ENCODE measurements at places on chromosomes 2 and 18.

GRCh38 chr2:49306925-49307324, 152.6 kb upstream of the FSHR start:
- peak; percentile 56 for DNase-seq

GRCh38 chr2:52955079-52955478, 812.5 kb upstream of the CHAC2 start:
- no peak for DNase-seq

DNA sequence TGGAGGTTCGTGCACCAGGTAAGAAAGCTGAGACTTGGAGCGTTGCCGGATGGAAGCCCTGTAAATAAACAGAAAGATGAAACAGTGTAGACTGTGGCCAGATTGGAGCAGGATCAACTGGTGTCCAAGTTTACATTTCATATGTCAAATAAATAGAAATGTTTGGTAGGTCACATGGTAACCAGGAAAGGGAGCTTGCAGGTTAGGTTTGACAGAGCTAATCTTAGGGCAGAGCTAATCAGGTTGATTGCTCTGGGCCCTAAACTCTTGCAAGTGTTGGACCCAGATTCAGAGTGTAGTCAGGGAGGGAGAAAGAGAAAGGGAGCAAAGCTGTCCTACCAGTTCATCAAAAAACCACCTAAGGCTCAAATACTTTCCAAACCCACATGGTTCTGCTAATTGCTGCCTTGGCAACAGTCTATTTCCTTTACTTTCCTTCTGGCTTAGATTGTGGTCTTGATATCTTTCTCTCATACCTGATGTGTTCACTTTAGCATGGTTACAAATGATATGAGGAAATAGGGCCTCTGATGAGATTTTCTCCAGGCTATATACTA, 63.2 kb downstream of the G6PC2 start:
- DNase-seq = no peak

DNA sequence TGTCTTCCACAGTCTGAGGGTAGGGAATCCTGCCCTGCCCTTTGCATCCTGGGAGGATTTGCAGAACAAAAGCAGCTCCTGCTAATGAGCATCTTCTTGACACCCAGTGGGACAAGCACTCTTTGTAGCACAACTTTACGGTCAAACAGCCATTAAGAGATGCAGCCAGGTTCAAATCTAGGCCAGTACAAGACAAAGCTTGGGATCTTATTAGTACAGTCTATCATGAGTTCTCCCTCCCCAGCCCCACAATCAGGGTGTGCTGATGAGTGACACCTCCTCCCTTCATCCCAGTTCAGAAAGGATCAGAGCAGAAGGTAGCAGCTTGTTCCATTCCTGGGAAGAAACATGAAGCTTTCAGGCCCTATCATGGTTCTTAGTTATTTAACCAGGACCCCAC, 41.9 kb downstream of the MARCO start:
- DNase-seq = no peak

DNA sequence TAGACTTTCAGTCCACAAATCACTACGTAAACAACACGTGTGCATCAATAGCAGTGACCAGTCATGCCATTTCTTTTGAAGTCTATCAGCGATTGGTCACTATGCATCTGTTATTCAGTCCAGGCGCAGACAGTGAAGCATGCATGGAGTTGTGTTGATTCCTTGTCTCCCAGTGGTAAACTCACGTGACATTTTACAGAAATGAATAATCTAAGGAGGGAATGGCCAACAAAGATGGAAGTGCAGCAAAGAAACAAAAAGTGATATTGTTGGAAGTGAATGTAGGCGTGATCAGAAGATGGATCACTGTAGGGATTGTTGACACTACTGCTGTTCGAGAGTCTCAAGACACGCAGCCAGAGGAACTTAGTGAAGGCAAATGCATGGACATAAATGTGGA, 317.8 kb upstream of the MGAT5 start:
- DNase-seq = no peak

DNA sequence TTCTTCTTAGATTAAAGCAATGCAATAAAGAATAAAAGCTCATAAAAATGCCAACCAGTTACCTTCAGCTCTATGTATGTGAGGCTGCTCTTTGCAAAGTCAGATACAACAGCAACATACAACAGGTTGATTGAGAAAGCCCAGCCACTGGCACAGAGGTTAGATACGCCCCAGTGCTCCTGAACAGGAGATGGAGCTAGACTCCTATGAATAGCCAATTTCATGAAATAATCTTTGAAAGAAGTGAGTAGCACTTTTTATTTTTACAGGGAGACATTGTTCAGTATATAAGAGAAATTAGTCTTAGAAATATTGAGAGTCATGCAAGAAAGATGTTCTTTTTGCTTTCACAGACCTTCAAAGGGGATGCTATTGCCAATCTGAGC, 362.4 kb upstream of the MEX3C start:
- DNase-seq = no peak

GRCh38 chr2:191638802-191639172, 39.1 kb upstream of the NABP1 start:
- DNase-seq = no peak

DNA sequence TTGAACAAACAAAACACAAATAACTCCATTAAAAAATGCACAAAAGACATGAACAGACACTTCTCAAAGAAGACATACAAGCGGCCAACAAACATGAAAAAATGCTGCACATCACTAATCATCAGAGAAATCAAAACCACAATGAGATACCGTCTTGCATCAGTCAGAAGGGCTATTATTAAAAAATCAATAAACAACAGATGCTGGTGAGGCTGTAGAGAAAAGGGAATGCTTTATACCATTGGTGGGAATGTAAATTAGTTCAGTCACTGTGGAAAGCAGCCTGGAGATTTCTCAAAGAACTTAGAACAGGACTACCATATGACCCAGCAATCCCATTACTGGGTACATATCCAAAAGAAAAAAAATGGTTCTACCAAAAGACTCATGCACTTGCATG, 37.8 kb downstream of the GPR155 start:
- DNase-seq = no peak

DNA sequence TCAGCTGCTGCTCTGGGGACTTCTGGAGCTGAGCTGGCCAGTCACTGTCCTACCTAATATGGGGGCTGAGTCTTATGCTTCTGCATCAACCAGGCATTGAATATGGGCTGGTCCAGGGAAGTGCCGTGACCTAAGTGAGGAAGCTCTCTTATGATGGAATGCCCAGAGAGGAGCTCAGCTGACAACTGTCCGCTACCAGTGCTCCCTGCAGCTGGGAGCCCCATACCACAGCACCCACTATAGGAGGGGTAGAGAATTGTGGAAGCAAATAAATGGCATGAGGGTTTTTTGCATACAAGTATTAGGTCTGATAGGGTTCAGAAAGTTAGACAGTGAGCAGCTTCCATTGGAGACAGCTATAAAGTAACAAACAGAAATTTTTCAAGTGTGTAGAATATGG, 4.5 kb downstream of the TIMM21 start:
- no peak for DNase-seq

DNA sequence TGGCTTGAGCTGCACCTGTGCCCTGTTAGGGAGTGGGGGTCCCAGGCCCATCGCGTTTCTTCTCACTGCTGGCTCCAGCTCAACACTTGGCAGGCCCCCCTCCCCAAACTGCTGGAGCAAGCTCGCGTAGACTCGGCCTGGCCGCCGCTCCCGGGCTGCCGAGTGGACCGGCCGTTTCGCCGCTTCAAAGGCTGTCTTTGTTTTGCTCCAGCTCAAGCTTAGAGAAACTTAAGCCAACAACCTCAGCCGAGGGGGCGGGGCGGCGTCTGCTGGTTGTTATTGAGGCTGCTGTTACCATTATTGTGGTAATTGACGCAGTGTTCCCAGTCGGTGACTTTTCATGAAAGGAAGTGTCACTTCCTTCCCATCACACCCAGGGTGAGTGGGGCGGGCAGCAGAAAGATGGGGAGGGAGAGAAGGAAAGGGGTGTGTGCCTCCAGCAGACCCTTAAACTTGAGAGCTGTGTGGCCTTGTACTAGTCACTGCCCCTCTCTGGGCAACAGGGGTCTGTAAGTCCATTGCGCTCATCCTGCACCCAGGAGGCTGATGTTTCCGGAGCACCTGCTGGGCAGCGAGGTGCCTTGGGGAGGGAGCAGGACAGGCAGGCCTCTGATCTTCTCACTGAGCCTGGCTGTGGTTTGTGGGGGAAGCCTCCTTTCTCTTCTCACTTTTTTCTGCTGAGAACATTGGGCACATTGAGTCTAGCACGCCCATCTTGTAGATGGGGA, 2.1 kb downstream of the ARID5A start:
- DNase-seq = peak; percentile 57

GRCh38 chr2:224308272-224308911, 93.5 kb downstream of the FAM124B start:
- DNase-seq = no peak

DNA sequence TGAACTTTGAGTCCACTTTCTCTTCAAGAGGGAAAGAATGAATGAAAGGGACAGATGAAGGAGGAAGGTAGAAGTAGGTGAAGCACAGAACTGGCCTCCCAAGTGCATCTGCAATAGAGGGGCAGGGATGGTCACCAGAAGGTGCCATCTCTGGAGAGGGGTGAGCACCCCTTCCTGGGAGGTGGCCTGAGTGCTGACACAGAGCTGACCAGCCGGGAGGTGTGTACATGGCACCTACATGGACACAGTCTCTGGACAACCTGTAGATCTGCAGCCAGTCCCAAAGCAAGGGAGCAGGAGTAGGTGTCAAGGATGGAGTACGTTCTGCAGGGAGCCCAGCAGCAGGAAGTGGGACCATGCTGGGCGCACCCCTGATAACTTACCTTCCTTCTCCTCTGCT, 83.2 kb downstream of the TFCP2L1 start:
- no peak for DNase-seq

- peak; percentile 65 for DNase-seq
Measured at GRCh38 chr2:100818003-100818605, 1.8 kb upstream of the NPAS2 start.

DNA sequence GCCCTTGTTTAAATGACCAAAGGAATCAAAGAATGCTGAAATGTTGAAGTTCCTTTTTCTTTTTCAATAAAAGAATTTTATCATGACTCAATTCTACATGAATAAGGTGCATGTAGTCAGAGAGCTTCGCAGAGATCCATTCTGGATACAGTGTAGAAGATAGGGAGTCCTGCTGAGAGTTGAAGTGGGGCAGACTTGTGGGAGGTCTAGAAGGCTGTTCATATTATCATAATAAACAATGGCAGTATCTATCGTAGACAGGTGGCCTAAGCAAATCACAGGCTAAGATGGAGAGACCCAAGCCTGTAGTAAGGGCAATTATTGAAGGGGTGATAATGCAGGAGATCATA, 1322.0 kb upstream of the CELF4 start:
- DNase-seq = no peak

GRCh38 chr2:9341337-9341887, 81.9 kb downstream of the ITGB1BP1 start:
- DNase-seq = no peak

- no peak for DNase-seq
Measured at GRCh38 chr2:71887196-71887595, 260.5 kb downstream of the CYP26B1 start.

- no peak for DNase-seq
Measured at GRCh38 chr2:241149675-241149924, 328 bp upstream of the PASK start.

GRCh38 chr2:237221443-237221842, 135.8 kb downstream of the COPS8 start:
- DNase-seq = no peak

GRCh38 chr2:119753930-119754321, 5.8 kb upstream of the PTPN4 start:
- no peak for DNase-seq

DNA sequence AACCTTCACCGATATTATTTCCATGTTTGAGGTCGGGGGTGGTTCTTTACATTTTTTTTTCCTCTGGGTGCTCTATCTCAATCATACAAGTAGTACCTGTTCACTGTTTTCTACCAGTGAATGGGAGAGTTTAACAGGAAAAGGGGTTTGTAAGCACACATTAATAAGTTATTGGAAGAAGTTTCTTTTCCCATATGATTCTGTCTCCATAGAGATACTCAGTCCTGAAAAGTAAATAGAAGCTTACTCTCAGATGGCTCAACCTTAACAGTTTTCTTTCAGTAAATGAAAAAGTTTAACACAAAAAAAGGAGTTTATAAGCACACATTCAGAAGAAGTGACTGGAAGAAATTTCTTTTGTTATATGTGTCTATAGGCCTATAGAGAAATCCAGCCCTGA, 995.6 kb upstream of the SLC39A10 start:
- no peak for DNase-seq

- DNase-seq = no peak
Measured at GRCh38 chr2:196651387-196652094, 12.0 kb downstream of the CCDC150 start.

GRCh38 chr18:11419338-11419737, 190.1 kb upstream of the SLC35G4 start:
- DNase-seq = no peak

GRCh38 chr2:142868229-142868762, 9.2 kb upstream of the KYNU start:
- no peak for DNase-seq

GRCh38 chr18:62372156-62372555, 47.0 kb downstream of the TNFRSF11A start:
- DNase-seq = no peak

DNA sequence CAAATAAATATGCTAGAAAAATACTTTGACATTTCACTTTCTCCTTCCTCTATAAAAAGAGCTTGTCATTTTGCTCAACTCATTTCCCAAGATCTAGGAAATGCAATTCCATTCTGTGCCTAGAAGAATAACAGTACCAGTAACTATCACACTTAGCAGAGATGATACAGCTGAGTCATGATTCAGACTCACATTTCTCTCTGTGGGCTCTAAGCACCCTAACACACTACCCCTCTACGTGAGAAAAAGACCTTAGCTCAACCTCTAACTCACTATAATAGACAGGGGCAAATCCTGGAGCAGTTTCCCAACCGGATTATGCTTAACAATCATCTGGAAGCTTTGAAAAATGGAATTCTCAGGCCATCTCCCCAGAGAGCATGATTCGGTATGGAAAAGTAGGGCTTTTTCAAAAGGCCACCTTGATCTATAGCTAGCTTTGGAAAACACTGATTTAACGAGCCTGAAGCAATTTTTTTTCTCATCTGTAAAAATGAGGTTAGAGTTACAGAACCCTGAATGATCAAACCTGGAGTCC, 1312.3 kb upstream of the PIK3C3 start:
- DNase-seq = no peak

DNA sequence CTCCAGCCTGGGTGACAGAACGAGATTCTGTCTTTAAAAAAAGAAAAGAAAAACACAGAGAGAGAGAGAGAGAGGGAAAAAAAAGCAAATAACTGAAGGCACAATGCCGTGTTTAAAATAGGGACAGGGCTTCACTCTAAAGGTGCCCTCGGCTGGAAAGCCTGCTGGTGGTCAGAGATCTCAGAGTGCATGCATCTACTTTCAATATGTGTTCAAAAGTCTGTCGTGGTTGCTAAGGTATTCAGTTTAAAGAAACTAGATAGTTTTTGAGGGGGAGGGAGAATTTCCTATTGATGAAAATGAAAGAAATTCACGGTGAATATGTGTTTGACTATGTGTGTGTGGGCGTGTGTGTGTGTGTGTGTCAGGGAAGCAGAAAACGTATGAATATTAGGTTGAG, 11.0 kb upstream of the CBLN2 start:
- no peak for DNase-seq

- peak; percentile 6 for DNase-seq
Measured at GRCh38 chr2:189506514-189506976, 65.3 kb downstream of the WDR75 start.

GRCh38 chr2:167100506-167100905, 212.2 kb downstream of the XIRP2 start:
- DNase-seq = no peak
